ENCODE measurements at places on chromosomes 5 and 9. TPM values are rescaled to one million over a fixed set of nuclear protein-coding genes. Genes with fewer than 3 reads are reported as not detected.

- H3K4me1 ChIP-seq, result no peaks in the 10 kb centered on the region
- peaks cover 13% of the 10 kb centered on the region for H3K27me3 ChIP-seq
- no peak for DNase-seq
- H3K4me3 ChIP-seq, result no peak overlapping the region
- H3K27ac ChIP-seq, result no peak overlapping the region
Measured at GRCh38 chr5:153480401-153480800, 10.1 kb upstream of the GRIA1 start.

DNA sequence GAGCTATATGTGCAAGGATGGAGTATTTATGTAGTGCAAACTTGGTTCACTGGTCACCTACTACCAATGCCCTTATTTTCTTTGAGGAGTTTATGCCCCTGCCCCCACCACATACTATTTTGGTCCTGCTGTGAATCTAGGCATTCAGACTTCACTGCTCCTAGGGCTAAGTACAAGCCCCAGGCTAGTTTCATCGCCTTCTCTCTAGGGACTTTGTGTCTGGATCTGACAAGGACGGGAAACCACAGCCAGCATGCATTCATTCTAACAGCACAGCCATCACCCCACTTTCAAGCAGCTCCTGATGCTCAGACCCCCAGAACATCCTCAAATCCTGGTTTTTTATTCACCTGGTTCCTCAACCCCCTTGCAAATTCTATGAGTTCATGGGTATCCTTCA, 56.8 kb downstream of the DRD1 start:
- no peaks in the 10 kb centered on the region for H3K36me3 ChIP-seq
- no peak for DNase-seq
- H3K4me3 ChIP-seq, result no peak overlapping the region
- peaks cover 11% of the 10 kb centered on the region for H3K27me3 ChIP-seq
- H3K27ac ChIP-seq, result no peak overlapping the region
- H3K4me1 ChIP-seq, result no peaks in the 10 kb centered on the region

Gene PCDHB2
- total RNA-seq, result not detected

- H3K36me3 ChIP-seq, result peaks cover 27% of the 10 kb centered on the region
- H3K4me3 ChIP-seq, result no peak overlapping the region
- H3K4me1 ChIP-seq, result peaks cover 46% of the 10 kb centered on the region
- H3K27ac ChIP-seq, result no peak overlapping the region
- H3K27me3 ChIP-seq, result no peaks in the 10 kb centered on the region
Measured at GRCh38 chr5:55438998-55439397, 95.8 kb downstream of the PLPP1 start.

GRCh38 chr5:150075806-150076205, 10.5 kb downstream of the CSF1R start:
- no peaks in the 10 kb centered on the region for H3K27me3 ChIP-seq
- no peaks in the 10 kb centered on the region for H3K36me3 ChIP-seq
- no peak for DNase-seq
- H3K4me1 ChIP-seq, result no peaks in the 10 kb centered on the region
- H3K4me3 ChIP-seq, result no peak overlapping the region

GRCh38 chr9:129027224-129027684, 877 bp downstream of the SH3GLB2 start:
- H3K36me3 ChIP-seq, result no peaks in the 10 kb centered on the region
- H3K27ac ChIP-seq, result peak overlapping the region; percentile 52
- peak overlapping the region; percentile 81 for H3K4me3 ChIP-seq
- H3K27me3 ChIP-seq, result no peaks in the 10 kb centered on the region
- DNase-seq, result no peak
- peaks cover 22% of the 10 kb centered on the region for H3K4me1 ChIP-seq

DNA sequence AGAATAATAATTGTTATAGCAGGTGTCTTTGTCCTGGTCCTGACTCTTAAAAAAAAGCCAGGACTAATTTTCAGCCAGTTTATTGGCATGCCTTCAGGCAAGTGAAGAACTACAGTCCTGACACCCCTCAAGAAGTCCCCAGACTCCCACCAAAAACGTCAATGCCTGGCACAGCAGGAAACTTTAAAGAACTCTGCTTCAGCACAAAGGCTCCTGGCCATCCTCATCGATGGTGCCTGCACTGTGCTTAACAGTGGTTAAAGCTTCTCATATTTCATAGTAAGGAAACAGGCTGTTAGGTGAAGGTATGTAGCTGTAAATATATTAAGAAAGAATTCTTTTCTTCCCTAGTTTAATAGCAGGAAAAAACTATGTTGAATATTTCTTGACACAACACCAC, 280.1 kb upstream of the PUM3 start:
- no peaks in the 10 kb centered on the region for H3K4me1 ChIP-seq
- H3K36me3 ChIP-seq, result no peaks in the 10 kb centered on the region
- peaks cover 9% of the 10 kb centered on the region for H3K27me3 ChIP-seq
- no peak overlapping the region for H3K27ac ChIP-seq
- no peak overlapping the region for H3K4me3 ChIP-seq

DNA sequence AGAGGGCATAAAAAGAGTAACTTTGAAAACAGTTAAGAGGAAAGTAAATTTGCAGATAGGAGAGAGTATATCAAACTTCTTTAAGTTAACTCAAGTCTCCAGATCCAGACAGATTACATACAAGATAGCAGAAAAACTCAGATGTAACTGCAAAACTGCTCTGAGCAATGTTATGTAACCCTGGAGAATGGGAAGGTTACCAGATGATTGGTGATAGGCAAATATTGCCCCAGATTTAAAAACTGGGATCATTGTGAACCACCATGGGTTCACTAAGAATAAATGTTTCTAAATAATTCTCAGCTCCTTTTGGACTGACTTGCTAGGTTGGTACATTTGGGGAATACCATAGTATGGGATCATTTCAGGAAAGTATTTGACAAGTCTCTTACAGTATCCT, 176.5 kb downstream of the ARL15 start:
- H3K27me3 ChIP-seq, result no peaks in the 10 kb centered on the region
- DNase-seq, result no peak
- H3K27ac ChIP-seq, result no peak overlapping the region
- H3K4me3 ChIP-seq, result no peak overlapping the region

DNA sequence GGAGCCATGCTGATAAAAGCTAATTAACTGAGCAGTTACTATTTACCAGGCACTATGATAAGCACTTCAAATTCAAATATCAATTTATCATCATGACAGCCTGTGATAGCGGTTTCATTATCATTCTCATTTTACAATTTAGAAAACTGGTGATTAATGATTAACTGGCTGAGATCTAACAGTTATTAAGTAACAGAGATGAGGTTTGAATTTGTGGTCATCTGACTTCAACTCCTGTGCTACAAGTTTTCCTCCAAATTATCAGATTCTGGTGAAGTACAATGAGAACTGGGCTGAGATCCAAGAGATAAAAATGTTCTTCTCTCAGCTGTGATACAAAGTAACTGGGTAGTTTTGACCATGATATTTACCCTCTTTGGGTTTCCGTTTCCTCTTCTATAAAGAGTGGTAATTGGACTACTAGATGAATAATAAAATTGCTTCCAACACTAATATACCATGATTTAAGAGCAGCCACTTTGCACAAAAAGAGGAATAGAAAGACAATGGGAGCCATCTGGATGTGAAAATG, 74.5 kb upstream of the CCNG1 start:
- peaks cover 2% of the 10 kb centered on the region for H3K27me3 ChIP-seq
- no peaks in the 10 kb centered on the region for H3K4me1 ChIP-seq
- H3K27ac ChIP-seq, result no peak overlapping the region

Gene RFK
- 7.0 TPM for total RNA-seq

DNA sequence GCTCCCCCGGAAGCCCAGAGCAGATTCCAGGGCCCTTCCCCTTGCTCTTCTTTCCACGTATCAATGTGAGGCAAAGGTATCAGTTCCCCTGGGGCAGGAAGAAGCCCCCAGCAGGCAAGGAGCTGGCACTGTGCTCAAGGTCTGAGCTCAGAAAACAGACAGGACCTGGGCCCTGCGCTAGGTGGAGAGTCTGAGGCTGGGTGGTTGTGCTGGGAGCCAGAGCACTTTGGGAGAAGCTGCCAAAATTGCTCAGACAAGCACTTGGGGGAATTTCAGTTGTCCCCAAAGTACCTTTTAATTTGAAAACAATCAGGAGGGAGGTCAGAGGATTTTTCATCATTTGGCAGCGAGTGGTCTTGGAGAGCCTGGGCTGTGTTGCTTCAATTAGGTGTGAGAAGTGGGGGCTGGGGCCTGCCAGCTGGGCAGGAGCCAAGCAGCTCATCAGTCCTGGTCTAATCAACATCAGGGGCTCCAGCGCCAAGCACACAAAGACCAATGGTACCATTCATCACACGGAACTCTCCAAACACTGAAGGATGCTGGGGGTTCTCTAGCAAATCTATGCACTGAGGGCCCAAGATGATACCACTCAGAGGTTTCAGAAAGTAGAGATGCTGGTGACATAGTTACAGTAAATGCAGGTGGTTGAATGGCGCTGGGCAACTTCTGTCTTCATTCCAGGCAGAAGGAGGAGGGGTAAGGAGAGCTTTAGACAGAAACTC, 176.5 kb downstream of the SNX18 start:
- H3K27ac ChIP-seq, result no peak overlapping the region
- no peaks in the 10 kb centered on the region for H3K36me3 ChIP-seq
- H3K27me3 ChIP-seq, result no peaks in the 10 kb centered on the region
- H3K4me3 ChIP-seq, result no peak overlapping the region
- H3K4me1 ChIP-seq, result no peaks in the 10 kb centered on the region

- no peaks in the 10 kb centered on the region for H3K36me3 ChIP-seq
- no peak overlapping the region for H3K27ac ChIP-seq
- DNase-seq, result no peak
- H3K27me3 ChIP-seq, result no peaks in the 10 kb centered on the region
- H3K4me1 ChIP-seq, result no peaks in the 10 kb centered on the region
- no peak overlapping the region for H3K4me3 ChIP-seq
Measured at GRCh38 chr5:110203661-110204060, 513.9 kb downstream of the MAN2A1 start.

GRCh38 chr9:80410106-80410505, 838.3 kb downstream of the TLE4 start:
- no peak overlapping the region for H3K27ac ChIP-seq
- H3K27me3 ChIP-seq, result no peaks in the 10 kb centered on the region
- H3K4me3 ChIP-seq, result no peak overlapping the region
- DNase-seq, result no peak

- H3K36me3 ChIP-seq, result peaks cover 4% of the 10 kb centered on the region
- peak within 1 kb of the TSS; percentile 95 for H3K27ac ChIP-seq
- DNase-seq, result peak; percentile 81
- peak within 1 kb of the TSS; percentile 76 for H3K4me3 ChIP-seq
- H3K27me3 ChIP-seq, result no peaks in the 10 kb centered on the region
Measured at GRCh38 chr9:121369595-121370265, at the start of gene STOM. Gene STOM, minus strand, starts transcription at chr9:121370250. Its CDS starts 63 bp downstream, at chr9:121370187.

DNA sequence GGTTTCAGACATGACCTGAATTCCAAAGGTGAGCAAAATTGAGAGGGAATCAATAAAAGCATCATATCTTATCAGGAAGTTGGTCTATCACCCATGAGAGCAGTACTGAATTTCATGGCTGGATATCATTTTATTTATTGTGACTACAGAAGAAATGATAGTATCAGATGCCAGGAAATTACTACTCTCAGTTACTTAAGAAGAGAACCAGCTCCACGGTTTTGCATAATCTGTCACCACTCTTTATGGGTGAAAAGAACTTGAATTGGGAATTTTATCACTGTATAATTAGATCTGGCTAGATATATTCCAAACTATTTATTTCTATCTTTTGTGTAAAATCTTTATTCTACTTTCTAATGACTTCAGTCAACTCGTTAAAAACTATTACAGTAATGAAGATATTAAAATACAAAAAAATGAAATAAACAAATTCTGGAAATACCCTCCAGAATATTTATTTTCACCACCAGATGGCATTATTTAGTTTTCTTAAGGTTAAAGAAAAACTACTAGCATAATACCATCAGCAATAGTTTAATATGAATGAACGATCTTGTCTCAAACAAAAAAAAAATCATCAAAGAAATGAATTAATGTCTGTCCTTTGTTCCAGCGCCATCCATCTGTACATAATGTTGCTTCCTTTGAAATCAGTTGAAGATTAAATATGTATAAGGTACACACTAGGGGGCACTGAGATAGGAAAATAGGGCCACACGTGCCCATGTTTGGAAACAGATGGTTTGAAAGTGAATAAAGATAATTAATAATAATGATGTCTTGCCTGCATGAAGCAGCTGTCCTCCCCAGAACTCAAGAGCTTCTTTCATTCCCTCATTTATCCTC, 84.7 kb upstream of the SLCO6A1 start:
- H3K4me3 ChIP-seq, result no peak overlapping the region
- no peaks in the 10 kb centered on the region for H3K4me1 ChIP-seq
- peaks cover 2% of the 10 kb centered on the region for H3K27me3 ChIP-seq
- DNase-seq, result no peak

DNA sequence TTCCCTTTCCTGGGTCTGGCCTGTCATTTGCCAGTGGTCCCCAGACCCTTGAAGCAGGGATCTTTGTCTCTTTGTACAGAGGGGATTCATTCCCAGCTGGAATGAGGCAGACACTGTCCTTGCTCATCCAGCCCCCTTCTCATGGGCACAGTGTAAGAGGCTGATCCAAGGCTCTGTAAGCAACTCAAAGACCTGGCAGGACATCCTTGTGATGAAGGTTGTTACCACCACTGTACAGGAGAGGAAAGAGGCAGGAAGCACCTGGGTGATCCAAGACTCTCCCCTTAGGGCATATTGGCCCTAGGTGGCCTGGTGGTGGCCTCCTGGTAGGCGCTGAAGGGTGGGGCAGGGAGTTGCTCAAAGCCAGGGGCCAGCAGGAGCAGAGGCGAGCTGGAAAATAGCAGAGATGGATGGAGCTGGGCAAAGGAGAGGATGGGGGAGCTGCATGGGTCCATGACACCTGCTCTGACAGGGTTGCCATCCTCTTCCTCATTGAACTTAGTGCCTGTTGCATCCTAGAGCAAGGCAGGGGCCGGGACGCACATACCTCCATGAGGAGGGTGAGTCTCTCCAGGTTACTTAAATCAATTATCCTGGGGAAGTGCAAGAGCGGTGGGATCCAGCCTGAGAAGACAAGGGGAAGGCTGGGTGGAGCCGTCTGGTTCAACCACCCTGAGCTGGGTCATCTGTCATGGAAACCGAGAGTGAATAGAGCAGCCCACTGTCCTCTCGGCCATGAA, 9.8 kb upstream of the GADD45G start:
- H3K36me3 ChIP-seq, result no peaks in the 10 kb centered on the region
- peaks cover 9% of the 10 kb centered on the region for H3K27me3 ChIP-seq
- no peak overlapping the region for H3K27ac ChIP-seq
- no peak overlapping the region for H3K4me3 ChIP-seq
- no peaks in the 10 kb centered on the region for H3K4me1 ChIP-seq
- no peak for DNase-seq

DNA sequence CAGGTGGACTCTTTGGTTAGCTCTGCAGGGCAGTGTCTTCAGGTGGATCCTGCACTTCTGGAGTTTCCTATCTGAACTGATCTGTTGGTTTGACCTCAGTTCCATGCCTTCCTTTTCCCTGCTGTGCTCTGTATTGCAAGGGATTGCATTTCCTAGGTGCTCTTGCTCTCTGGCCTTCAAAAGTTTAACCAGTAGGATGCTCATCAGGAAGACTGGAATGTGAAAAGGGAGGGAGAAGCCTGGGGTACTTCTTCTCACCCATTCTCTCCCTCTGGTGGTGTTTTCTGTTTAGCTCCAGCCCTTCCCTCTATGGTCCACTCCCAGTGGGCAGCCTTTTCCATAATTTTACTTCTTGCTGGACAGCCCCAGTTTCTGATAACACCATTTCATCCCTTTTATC, 78.5 kb downstream of the ZNF618 start:
- no peak for DNase-seq
- no peak overlapping the region for H3K4me3 ChIP-seq
- no peaks in the 10 kb centered on the region for H3K27me3 ChIP-seq

GRCh38 chr9:40928803-40929487, 199.5 kb downstream of the FOXD4L6 start:
- no peak overlapping the region for H3K4me3 ChIP-seq
- H3K36me3 ChIP-seq, result peaks cover 10% of the 10 kb centered on the region
- DNase-seq, result no peak
- no peak overlapping the region for H3K27ac ChIP-seq
- H3K27me3 ChIP-seq, result no peaks in the 10 kb centered on the region

GRCh38 chr5:145118611-145119010, 716.5 kb downstream of the PRELID2 start:
- H3K4me3 ChIP-seq, result no peak overlapping the region
- H3K4me1 ChIP-seq, result no peaks in the 10 kb centered on the region
- H3K27ac ChIP-seq, result no peak overlapping the region
- H3K36me3 ChIP-seq, result no peaks in the 10 kb centered on the region
- DNase-seq, result no peak
